RPMI7951 (cell line): ENCODE measurements at places on chromosomes 3 and 15. TPM values are rescaled to one million over a fixed set of nuclear protein-coding genes. Genes with fewer than 3 reads are reported as not detected.

Gene MESP2
- 1.8 and 2.6 TPM in 2 replicates for total RNA-seq

DNA sequence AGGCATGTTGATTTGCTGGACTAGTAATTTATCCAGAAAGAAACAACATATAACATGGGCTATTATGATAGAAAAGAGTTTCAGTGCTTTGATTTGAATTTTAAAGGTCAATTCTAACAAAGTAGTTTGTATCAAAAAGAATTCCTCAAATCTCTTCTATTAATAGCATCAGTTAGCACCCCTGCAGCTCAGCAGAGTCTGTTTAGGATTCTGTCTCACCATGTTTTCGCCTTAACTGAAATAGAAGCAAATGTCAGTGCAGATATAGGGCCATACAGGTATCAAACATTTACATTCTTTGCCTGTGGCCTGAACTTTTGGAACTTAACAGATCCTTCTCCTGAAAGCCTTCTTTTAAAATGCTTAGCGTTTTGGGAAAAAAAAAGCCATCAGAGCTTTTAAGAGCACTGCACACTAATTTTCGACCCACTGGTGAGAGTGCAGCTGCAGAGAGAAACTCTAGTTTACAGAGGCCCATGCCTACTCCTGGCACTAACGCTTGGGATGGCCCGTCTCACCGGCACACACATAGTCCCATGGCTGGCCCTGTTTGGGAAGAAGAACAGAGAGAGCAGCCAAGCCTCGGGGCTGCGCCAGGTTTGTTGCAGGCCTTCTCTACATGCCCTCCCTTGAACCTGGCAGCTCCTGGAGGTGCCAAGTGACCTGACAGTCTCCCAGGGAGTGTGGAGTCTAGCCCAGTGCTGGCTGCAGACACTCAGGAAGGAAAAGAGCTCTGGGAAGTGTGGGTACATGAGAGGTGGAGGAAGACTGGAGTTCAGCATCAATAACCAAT lies 9.9 kb upstream of the PAQR9 start:
- no peak for DNase-seq

DNA sequence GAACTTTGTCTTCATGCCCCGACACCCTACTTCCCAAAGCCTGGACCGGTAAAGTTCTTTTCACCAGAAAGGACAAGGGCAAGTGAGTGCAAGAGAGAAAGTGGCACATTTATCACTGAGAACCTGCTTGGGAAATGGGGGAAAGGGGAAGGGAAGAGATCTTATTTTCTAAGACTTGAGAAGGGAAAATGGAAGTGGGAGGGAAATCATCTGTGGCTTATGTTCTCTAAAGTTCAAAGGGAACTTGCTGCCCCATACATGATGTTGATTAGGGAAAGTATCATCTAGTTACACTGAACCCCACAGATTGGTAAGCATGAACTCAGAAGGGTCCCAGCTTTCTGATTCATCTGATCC lies 199.5 kb upstream of the LPP start:
- no peak for DNase-seq

GRCh38 chr3:100954990-100955389 lies 38.2 kb downstream of the ABI3BP start:
- DNase-seq: peak; percentile 66

Gene GRM7
- total RNA-seq: not detected in 2 replicates

Gene CYP19A1
- 0.48 and 0.59 TPM in 2 replicates for total RNA-seq

- DNase-seq: peak; percentile 79
Observed at GRCh38 chr15:40274350-40275274, 8.3 kb downstream of the ANKRD63 start.

DNA sequence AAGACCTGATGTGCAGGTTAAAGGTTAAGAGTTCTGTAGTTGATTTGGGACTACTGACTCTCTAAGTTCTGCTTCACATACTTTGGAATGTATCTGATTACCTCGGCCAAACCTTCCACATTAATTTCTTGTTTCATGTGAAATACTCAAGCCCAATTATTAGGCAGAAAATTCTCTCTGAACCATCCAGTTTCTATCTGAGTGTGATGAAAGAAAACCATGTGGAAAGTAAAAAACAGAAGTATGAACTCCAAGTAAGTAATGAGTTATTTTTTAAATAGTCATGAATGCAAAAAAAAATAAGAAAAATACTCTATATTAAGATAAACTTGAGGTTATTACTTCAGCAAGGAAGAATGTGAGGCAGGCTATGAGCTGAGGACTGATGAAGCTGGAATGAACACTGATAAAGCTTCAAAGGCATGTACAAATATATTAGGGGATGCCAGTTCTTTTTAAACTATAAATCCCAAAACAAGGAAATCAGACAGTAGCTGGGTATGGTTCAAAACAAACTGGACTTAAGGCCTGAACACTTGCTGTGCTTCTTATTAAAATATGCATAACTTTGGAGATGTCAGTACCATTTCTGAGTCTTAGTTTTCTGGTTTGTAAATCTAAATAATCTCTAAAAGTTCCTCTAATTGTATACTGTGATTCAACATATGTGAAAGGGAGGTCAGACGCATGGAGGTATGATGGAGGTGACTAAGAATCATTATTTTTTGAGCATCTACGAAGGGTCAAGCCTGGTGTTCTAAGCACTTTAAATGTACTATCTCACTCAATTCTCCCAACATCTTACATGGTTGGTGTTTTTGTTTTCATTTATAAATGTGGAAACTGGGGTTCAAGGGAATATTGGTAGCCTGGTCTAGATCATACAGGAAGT lies 59.6 kb downstream of the COL6A6 start:
- no peak for DNase-seq

GRCh38 chr15:33114374-33114717 lies 80.2 kb downstream of the FMN1 start:
- peak; percentile 76 for DNase-seq

DNA sequence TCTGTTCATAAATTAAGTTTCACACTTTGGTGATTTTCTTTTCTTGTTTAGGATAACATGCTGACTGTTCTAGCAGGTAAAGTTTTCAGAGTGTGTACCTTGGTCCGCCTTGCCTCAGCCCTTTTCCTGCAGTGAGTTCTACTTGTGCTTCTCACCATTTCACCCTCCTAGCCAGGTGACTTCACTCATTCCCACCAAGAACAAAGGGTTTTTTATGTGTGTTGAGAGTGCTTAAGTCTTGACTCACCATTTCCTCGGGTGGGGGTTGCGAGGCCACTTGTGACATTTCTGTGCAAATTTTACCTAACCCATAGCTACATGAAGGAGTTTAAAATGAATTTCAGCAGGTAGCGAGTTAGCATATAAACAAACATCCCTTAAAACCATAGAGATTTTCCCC lies 81.4 kb downstream of the C3orf38 start:
- DNase-seq: no peak

Gene XYLB
- total RNA-seq: 7.1 and 7.3 TPM in 2 replicates

- DNase-seq: peak; percentile 79
Observed at GRCh38 chr15:72203507-72203837, 5.9 kb upstream of the GRAMD2A start.

DNA sequence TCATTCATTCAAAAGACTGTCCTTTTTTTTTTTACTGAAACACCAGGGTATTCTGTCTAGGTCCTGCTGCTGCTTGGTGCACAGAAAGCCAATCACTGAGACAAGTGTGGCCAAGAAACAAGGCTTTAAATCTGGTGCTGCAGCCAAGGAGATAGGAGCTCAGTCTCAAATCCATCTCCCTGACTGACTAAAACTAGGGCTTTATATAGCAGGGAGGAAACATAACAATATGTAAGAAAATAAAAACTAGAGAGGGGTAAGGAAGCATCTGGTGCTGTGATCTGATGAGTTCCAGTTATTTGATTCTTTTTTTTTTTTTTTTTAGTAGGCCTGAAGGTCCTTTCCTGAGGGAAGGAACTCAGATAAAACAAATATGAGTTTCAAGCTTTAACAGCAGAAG lies 139.8 kb downstream of the ATG7 start:
- no peak for DNase-seq

Gene TMC3
- total RNA-seq: not detected in 2 replicates

GRCh38 chr3:183080628-183081027 lies 18.7 kb downstream of the MCCC1 start:
- DNase-seq: no peak

DNA sequence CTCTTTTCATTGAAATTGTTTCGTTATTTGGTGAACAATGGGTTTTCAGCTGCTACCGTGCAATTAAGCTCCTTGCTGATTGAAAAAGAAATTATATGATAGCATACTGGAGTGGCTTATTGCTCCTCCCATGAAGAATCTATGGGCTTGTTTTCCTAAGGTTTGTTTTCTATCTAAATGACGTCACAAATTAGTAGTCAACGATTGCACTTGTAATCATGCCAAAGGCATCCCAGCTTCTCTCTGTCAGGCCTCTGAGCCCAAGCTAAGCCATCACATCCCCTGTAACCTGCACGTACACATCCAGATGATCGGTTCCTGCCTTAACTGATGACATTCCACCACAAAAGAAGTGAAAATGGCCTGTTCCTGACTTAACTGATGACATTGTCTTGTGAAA lies 388.0 kb upstream of the LMCD1 start:
- no peak for DNase-seq

Gene FBXL2
- total RNA-seq: 9.1 and 9.5 TPM in 2 replicates

GRCh38 chr15:57026016-57026592 lies 107.7 kb downstream of the TCF12 start:
- DNase-seq: no peak

- DNase-seq: no peak
Observed at GRCh38 chr15:101262551-101262950, 10.7 kb upstream of the CHSY1 start.

Gene OIP5
- total RNA-seq: 64.2 and 92.3 TPM in 2 replicates

DNA sequence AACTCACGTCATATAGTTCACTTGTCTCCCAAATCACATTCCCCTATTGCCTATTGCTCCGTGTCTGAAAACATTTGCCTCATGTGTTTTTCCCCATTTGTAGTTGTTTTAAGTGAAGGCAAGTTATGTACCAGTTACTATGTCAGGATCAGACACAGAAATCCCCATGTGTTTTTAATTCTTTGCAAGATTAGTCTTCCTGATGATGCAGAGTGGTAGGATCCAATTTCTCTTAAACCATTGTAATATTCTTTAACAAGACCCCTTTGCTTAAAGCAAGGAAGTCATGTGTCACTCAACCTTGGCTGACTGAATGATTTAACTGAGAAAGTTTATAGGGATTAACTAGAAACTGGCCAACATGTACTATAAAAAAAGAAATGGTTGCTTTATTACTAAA lies 164.4 kb downstream of the OPA1 start:
- DNase-seq: no peak

Gene TEX9
- 4.9 and 5.4 TPM in 2 replicates for total RNA-seq

- no peak for DNase-seq
Observed at GRCh38 chr3:8931342-8931741, 31.9 kb downstream of the RAD18 start.

DNA sequence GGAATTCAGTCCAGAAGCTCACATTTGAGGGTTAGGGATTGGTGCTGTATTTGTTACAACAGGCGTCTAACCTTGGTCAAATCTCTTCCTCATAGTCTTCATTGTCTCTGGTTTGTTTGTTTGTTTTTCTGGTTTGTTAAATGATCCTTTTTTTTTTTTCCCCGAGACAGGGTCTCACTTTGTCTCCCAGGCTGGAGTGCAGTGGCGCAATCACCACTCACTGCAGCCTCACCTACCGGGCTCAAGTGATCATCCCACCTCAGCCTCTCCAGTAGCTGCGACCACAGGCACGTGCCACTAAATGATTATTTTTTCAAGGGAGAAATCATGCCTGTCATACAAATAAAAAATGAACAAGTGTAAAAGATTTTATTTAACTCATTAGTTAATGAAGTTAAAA lies 14.3 kb upstream of the ADPGK start:
- DNase-seq: no peak

Gene COMMD4
- total RNA-seq: 136 and 145 TPM in 2 replicates

DNA sequence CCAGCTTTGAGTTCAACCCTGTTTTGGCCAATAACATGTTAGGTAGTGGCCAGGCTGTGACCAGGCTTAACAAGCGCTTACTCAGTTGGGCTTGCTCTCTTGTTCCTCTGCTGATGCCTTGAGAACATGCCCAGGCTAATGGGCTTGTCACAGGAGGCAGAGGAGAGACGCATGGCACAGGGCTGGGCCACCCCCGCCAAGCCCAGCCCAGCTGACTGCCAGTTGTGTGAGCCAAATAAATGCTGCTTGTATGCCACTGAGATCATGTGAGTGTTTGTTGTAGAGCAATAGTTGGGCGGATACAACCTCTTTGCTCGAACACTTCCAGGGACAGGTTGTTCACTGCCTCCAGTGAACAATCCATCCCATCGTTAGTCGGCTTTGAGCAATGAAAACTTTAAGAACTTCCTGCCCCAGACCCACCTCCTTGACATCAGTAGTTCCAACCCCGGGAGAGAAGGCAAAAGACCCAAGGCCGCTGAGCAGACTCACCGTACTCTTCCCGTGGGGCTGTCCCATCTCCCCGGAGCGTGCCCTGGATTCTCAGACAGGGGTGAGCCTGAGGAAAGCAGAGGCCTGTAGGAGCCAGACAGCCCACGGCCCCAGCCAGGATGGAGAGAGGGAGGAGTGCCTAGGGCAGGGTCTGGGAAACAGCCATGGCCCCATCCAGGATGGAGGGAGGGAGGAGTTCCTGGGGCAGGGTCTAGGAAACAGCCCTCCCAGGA lies 4.1 kb downstream of the PLA2G4F start:
- no peak for DNase-seq

DNA sequence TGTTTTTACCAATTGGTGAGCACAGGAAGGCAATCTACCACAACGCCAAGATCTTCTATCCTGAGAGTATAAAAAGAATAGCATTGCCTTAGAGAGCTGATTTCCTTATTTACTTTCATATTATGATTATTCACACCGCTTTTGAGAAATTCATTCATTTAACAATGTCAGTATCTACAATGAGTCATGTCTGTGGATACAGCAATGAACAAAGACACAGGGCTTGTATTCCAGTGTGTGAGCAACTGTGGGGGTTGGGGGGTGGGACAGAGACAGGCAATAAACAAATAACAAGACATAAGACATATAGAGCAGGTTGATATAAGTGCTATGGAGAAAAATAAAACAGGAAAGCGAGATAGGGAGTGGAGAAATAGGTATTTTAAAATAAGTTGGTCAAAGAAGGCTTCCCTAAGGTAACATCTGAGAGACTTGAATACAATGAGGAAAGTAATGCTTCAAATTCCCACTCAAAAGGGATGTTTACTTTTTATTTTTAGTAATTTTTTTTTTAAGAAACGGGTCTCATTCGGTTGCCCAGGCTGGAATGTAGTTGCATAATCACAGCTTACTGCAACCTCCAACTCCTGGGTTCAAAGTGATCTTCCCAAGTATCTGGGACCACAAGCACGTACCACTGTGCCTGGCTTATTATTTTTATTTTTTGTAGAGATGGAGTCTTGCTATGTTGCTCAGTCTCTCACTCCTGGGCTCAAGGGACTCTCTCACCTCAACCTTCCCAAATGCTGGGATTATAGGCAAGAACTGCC lies 45.7 kb downstream of the PGBD4 start:
- no peak for DNase-seq

DNA sequence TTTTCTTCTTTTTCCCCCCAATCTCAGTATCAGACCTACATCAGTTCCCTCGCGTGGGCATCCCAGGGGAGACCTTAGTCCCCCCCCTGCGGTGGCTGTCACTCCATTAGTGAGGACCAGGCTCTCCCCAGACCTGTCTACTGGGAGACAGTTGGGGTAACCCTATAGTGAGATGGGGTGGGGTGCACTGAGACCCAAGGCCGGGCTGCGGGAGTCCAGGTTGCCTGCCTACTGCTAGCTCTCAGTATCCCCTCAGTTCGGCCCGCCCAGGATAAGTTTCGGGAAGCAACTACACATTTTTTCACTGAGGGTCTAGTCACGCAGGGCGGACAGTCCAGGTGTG lies 671 bp upstream of the DCUN1D1 start:
- no peak for DNase-seq
